ENCODE measurements at places on chromosomes 11 and 22. TPM values are rescaled to one million over a fixed set of nuclear protein-coding genes. Genes with fewer than 3 reads are reported as not detected.

The NXPE2 gene
- total RNA-seq, result not detected

The SCGB1A1 gene
- total RNA-seq, result not detected

DNA sequence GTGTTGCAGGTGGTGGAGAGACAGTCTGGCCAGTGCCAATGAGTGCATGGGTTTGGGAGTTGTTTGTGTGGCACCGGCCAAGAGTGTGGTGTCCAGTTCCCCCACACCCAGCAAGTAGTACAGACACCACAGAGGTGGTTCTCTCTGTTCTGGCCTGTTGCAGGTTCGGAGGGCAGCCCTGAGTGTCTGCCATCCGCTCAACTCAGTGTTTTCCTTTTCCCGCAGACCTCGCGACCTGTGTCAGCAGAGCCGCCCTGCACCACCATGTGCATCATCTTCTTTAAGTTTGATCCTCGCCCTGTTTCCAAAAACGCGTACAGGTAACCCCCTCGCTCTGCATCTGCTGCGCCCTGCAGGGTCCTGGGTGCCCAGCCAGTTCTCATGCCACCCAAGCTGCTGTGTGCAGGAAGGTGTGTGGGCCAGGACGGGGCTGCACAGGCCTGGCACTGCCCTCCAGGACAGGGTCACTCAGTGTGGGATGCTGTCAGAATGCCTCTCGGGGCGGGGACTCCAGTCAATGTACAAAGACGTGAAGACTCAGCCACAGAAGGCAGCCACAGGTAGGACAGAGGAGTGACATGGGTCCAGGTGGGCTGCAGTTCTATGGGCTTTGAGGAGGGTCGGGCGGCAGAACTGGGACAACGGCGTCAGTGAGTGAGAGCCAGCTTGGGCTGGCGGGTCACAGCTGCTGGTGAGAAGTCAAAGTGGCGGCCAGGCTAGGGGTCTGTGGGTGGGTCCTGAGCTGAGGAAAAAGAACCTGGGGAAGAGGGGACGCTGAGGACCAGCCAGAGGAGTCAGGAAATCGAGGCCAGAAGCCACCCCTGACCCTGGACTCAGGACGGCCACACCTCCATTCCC, 15.9 kb downstream of the TANGO2 start:
- DNase-seq, result no peak

- no peak for DNase-seq
Observed at GRCh38 chr11:69337211-69337721, 43.3 kb downstream of the MYEOV start.

- peak; percentile 53 for DNase-seq
Observed at GRCh38 chr22:35749808-35750207, 32.1 kb downstream of the APOL5 start.

GRCh38 chr11:63553759-63554158, 9.4 kb downstream of the PLAAT2 start:
- DNase-seq, result no peak

All from epithelial cell of proximal tubule (primary cell).